Suppressor macrophage treated with lipopolysaccharide for 1 hour (primary cell): ENCODE measurements at places on chromosomes 4 and X.

- DNase-seq: no peak
Observed at GRCh38 chr4:26590639-26591038, 6.8 kb downstream of the TBC1D19 start.

DNA sequence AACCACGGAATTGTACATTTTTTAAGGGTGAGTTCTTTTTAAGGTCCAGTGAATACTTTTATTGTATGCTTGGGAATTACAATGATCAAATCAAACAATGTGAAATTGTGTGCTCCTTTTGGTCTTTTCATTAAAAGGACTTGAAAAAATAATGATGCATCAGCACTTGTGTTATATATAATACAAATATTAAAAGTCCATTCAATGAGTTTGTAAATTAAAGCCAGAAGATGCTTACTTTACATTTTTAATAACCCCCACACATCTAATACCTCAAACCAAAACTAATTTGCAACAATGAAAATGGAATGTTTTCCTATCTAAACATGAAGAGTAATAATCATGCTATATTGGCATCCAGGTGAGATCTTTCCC is 369.8 kb upstream of the LCORL start:
- no peak for DNase-seq

DNA sequence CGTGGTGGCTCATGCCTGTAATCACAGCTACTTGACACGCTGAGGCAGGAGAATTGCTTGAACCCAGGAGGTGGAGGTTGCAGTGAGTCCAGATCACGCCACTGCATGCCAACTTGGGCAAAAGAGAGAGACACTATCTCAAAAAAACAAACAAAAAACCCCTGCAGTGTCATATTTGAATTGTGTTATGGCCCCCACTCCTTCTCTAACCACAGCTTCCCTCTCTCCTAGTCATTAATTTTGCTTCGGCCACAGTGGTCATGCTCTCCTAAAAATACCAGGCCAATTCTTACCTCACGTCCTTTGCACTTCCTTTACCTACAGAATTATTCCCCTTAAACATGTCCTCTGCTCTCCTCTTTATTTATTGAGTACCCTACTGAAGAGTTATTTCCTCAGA is 206.1 kb downstream of the PPP3CA start:
- peak; percentile 69 for DNase-seq

DNA sequence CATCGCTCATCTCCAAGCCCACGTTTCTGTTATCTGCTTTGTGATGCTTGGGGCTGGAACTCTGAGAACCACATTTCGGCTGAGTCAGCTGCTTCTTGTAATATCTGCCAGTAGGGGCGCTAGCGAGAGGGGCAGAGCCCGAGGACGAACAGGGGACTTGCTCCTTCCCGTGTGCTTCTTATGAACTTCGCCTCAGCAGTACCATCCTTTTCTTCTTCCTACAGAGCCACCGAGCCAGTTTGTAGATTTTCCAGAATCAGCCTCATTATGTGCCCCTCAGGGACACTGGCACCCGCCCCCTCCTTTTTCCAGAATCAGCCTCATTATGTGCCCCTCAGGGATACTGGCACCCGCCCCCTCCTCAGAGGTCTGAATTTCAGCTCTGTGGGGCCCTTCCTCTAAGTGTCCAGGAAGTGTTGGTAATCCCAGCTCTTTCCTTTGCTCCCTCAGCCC is 441.7 kb upstream of the RASGEF1B start:
- DNase-seq: peak; percentile 81

DNA sequence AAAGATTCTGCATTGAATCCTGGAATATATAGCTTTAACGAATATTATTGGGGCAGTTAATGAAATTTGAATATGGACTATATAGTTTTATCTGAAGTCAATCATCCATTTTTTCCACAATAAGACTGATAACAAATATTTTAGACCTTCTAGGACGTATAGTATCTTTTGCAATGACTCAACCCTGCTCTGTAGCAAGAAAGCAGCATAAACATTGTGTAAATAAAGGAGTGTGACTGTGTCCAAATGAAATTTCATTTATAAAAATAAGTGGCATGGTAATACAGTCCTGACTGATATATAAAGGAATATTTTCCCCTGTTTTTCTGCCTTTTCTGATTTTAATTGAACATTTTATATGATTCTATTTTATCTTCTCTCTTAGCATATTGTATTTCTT is 947.7 kb upstream of the SLIT2 start:
- no peak for DNase-seq

DNA sequence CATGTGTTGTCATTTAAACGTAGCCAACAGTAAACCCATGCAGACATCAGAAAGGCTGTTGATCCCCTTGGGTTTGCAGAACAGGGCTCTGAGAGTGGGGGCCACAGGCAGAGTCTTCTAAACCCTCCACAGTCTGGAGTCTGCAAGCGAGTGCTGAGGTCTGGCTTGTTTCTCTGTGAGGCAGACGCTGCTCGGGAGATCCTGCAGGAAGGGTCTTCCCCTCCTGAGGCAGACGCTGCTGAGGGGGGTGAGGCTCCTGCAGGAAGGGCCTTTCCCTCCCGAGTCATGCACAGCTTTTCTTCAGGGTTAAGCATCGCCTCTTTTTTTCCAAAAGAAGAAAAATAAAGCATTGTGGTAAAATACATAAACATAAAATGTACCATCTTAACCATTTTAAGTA is 17.1 kb upstream of the PDE6B start:
- no peak for DNase-seq

DNA sequence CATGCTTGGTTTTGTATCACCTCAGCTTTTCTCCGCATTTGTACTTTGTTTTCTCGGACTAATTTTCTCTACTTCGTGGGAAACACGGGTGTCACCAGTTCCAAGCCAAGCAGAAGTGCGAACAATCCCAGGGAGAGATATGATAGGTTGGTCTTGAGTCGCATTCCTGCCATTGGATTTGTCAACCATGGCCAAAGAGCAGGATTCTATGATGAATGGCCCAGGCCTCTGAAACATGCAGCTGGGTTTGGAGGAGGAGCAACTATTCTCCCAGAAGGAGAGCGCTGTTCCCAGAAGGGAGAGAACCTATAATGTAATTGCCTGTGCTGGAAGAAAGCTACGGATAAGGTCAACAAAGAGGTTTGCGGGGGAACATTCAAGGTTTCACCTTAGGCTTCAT is 10.3 kb upstream of the FGFBP1 start:
- no peak for DNase-seq

GRCh38 chr4:62260254-62260653 is 1060.1 kb downstream of the ADGRL3 start:
- DNase-seq: no peak

- DNase-seq: no peak
Observed at GRCh38 chrX:72269671-72270251, 7.3 kb downstream of the RPS4X start.

GRCh38 chr4:22988526-22988925 is 295.8 kb downstream of the GBA3 start:
- no peak for DNase-seq

- no peak for DNase-seq
Observed at GRCh38 chrX:45823536-45823935, 622.9 kb upstream of the DIPK2B start.

DNA sequence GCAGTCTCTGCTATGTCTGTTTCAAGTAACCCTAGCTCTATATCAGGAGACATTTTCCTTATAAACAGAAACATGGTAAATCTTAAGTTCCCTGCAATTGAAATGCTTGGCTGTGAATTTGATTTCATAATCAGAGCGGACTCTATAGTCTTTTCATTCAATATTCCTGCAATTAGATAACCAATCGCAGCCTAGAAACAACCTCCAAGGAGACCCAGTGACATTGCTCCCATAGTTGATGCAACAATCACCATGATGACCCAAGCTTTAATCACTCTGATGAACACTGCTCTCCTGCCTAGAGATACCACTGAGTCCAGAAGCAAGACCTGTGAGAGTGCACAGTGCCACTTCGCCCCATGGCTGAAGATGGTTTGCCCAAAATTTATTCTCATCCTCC is at the start of gene CABS1:
Gene CABS1, plus strand, starts transcription at position 301 of the 400 bp plus-strand sequence. Its CDS starts 59 bp downstream, at position 360.
- DNase-seq: no peak

DNA sequence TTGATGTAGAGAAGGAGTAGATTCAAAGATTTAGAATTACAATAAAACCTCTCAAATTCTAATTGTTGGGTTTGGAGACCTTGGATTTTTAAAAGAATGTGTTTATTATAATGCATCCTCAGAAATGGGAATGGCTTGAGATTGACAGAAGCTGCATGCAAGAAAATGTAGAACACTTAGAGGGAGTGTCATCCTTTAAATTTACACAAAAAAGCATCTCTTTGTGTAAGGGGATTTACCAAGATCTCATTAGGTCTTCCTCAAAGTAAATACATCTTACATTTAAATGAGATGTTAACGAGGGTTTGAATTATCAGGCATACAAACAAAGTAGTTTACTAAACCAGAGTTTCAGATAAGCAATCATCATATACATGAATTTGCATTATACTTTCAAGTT is 615.0 kb downstream of the FAM133A start:
- no peak for DNase-seq

DNA sequence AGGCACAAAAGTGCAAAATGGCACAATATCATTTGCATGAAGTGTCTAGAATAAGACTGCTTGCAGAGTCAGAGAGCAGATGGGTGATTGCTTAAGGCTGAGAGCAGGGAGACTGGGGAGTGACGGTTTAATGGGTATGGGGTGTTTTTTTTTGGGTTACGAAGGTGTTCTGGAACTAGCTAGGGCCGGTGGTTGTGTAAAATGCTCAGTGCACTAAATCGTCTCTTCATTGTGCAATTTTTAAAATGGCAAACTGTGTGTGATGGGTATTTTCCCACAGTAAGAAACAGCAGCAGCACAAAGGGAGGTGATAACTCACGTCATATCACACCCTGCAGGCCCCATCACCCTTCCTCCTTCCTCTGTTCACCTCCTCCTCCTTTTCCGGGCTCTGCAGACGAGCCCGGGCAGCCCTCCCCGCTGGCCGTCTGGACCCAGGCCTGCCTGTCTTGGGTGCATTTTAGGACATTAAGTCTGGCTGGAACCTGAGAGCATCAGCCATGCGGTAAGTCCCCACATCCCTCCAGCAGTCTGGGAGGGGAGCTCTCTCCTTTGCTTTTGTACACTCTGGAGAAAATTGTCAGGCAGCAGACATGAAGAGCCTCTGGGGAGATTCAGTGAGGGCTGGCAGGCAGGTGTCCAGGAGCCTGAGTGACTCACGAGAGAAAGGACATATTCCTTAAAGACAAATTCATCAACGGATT is 42.7 kb downstream of the ASMT start:
- DNase-seq: no peak

DNA sequence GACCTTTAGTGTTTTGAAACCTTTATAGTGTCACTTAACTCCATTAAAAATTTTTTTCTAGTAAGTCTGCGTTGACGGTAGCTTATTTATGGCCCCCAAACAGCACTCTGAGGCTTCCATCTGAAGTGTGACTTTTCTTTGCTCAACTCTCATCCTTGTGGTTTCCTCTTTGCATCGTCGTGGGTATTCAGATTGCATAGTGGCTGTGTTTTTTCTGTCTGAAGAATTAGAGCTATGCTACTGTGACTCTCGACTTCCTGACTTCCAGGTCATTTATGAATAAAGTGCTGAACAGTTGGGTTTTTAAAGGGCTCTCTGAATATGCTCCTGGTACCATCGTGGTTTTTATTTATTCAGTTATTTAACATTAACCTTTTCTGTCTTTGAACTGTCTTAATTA is 44.9 kb downstream of the JADE1 start:
- no peak for DNase-seq

DNA sequence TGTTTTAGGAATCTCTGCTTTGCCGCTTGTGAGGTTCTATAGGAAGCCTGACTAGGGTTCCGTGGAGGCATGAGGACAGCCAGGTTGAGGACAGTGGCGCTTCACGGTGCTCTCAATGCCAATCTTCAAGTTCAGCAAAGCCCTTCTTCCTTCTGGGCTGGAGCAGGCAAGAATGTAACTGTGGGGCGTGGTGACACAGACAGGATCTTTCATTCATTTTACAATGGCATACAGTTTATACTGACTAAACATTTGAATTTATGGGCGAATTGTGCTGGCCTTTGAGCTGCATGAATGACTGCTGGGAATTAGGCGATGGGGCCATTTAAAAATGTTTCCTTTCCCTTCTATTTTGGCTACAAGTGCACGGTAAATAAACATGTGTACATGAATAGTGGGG is 2.9 kb upstream of the NHS start:
- DNase-seq: no peak

GRCh38 chr4:8204576-8205227 is 5.6 kb downstream of the SH3TC1 start:
- no peak for DNase-seq

GRCh38 chr4:101280866-101281600 is 66.3 kb downstream of the PPP3CA start:
- no peak for DNase-seq

DNA sequence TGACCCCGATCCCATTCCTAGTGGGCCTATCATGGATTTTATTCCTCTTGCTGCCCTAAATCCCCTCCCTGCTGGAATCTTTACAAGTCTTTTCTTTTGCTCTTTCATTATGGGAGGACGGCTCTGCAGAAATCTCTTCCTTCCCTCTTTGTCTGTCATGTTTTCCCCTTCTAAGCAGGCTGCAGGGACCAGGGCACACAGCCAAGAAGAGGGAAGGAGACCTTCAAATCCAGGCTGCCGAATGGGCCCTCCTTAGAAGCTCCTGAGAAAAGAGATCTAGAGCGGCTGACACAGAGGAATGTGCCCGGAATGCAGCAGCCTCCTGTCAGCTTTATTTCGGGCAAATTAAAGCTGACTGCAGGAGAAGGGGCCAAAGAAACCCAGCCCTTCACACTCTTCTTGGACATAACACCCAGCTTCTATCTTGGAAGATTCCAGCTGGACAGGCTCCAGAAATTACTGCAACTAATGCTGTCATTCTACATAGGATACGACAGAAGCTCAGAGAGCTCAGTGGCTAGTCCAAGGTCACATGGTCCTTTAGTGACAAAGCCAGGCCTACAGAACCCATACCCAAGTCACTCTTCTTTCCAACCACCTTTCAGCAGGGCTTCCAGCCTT is 187.8 kb upstream of the NHS start:
- DNase-seq: no peak

DNA sequence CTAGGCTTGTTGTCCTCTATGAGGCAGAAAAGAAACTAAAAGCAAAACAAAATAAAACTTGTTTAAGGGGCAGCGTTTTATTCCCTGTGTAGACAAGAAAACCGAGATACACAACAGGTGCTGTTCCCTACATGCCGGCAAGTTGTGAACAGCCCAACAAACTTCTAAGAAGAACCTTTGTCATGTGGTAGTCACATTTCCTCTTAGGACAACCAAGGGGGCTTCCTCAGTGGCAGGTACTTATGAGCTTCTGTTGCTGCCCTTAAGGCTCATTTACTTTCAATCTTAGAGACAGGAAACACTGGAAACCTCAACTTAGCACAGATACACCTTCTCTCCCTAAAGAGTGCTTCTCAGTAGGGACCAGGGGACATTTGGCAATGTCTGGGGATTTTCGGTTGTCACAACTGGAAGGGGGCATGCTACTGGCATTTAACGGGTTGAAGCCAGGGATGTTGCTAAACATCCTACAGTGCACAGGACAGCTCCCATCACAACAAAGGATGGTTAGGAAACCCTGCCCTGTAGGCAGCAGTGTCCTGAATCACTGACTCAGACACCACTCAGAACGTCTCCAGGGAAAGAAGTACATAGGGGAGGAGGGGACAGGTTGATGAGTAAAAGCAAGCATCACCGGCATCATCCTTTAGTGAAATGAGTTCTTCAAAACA is 111.0 kb downstream of the ASB9 start:
- DNase-seq: no peak

GRCh38 chr4:124768596-124769365 is 56.2 kb upstream of the ANKRD50 start:
- no peak for DNase-seq
